ENCODE measurements at places on chromosomes 11 and 22.

- DNase-seq = no peak
These were observed 53.4 kb downstream of the LIF start for GRCh38 chr22:30193031-30193775.

- peak; percentile 82 for DNase-seq
These were observed 7.1 kb downstream of the CASP12 start for GRCh38 chr11:104891135-104891534.

- peak; percentile 42 for DNase-seq
These were observed 68.6 kb downstream of the LDLRAD3 start for GRCh38 chr11:36012455-36012854.

DNA sequence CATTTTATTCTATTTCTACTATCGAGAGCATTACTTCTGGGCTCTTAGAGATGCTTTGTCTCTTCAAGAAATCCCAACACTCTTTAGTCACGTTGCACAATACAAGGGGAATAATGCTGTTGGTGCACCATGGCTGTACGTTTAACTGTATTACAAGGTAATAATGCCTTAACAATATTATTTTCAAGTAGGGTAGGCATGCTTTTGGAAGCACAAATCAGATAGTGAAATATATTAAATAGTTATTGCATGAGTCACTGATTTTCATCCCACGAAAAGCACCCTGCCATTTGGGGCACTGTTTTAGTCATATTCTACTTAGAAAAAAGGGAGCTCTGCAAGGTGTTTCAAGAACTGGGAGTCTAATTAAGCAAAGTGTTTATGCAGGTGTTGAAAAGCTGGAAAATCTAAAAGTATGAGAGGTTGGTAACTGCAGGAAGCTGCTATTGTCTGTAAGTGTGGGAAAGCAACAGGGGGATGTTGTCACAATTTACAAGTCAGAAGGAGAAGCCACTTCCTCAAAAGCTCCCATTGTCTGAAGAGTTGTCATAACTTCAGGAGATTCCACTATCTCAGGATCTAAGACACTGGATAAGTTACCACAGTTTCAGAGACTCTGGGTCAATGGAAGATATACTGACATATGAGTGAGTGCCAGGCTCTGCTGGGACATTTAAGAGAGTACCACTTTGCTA is 218.2 kb downstream of the JRKL start:
- peak; percentile 10 for DNase-seq

GRCh38 chr11:130181295-130182272 is 22.0 kb downstream of the ST14 start:
- no peak for DNase-seq

DNA sequence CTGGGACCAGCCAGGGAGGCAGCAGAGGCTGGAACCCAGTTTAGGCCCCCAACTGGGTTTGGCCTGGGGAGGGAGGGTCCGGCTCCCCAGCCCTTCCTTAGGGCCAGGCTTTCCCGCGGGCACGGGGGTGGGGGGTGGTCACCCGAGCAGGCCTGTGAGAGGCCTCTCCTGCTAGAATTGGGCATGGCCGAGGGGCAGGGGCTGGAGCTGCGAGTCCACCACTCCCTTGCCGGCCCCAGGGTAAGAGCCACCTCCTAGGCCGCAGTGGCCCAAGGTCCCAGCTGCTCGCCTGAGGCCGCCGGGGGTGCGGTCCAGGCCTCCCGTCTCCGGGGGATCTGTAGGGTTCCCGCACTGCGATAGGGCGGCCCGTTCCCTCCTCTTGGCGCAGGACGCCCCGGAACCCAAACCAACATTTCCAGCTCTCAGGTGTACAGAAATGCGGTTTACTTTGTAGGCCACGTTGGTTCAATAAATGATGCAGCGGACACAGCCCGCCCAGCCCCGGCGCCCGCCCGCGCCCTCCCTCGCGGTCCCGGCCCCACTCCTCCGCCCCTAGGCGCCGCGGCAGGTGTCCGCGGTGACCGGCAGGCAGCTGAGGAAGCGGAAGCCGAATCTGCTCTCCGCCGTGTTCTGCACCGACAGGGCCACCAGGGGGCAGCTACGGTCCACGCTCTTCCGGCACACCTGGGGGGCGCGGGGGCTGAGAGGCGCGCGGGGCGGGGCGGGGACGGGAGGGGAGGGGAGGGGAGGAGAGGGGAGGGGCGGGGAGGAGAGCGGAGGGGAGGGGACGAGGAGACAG is 5.9 kb downstream of the LMNTD2 start:
- DNase-seq = no peak

All from kidney capillary endothelial cell (primary cell).